ENCODE measurements at places on chromosomes 7 and 10. TPM values are rescaled to one million over a fixed set of nuclear protein-coding genes. Genes with fewer than 3 reads are reported as not detected.

GRCh38 chr7:17302575-17303142 lies 4.2 kb downstream of the AHR start:
- H3K27me3 ChIP-seq = no peaks in the 10 kb centered on the region
- H3K4me3 ChIP-seq = no peak overlapping the region
- H3K27ac ChIP-seq = no peak overlapping the region

GRCh38 chr10:119737823-119738222 lies 12.0 kb downstream of the INPP5F start:
- H3K4me1 ChIP-seq = no peaks in the 10 kb centered on the region
- no peak overlapping the region for H3K4me3 ChIP-seq
- H3K27ac ChIP-seq = peak overlapping the region; percentile 43
- H3K27me3 ChIP-seq = no peaks in the 10 kb centered on the region

DNA sequence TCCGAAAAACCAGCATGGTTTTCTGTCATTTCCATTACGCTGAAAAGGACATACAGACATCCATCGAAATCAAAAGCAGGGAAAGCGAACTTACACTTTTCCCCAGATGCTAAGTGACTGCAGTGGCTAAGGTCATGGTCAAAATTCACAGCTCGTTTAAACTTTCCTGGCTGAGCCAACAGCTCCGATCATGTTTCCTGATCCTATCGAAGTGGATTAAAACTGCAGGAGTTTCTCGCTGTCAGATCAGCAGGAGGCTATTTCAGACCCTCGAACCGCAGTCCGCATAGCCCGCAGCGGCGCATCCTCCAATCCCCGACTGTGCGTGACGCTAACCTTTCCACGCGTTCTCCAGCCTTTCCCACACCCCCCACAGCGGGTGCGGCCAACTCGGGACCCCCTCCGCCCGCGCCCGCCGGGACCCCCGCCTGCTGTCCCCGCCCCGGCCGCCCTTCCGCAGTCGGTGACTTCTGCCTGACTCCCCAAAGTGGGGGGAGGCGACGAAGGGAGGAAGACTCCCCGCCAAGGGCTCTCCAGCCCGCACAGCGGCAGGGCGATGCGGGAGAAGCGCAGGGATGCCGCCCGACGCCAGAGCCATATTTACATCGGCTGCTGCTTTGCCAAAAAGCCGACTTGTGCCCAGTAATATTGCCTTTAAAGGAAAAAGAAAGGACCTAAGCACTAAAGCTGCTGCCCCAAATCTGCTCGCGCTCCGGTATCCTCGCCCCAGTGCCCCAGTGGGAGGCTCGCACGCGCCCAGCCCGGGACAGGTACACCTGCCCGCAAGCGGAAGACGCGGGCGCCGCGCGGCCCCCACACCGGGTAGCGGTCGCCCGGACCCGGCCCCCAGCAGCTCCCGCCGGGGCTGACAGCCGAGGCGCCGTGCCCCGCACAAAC lies 1.2 kb downstream of the PIP4K2A start:
- H3K36me3 ChIP-seq = no peaks in the 10 kb centered on the region
- peak overlapping the region; percentile 79 for H3K4me3 ChIP-seq
- peak overlapping the region; percentile 94 for H3K27ac ChIP-seq
- no peaks in the 10 kb centered on the region for H3K27me3 ChIP-seq

DNA sequence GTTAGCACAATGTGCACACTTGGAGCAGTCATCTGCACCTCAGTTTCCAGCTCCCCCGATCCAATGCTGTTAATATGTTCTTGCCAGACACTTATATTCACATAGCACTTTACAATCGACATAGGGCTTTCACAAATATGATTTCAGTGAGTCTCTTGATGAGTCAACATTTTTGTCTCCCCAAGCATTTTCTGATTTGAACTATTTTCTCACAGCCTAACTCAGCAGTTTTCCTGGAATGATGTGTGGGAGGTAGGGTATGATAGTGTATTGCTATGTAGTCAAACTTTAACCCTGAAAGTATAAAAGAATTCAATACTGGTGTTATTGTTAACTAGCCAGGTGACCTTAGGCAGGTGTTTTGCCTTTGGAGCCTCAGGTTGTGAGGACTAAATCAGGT lies 82.5 kb upstream of the LRGUK start:
- H3K4me3 ChIP-seq = no peak overlapping the region
- no peak overlapping the region for H3K27ac ChIP-seq
- H3K27me3 ChIP-seq = no peaks in the 10 kb centered on the region
- no peaks in the 10 kb centered on the region for H3K4me1 ChIP-seq
- H3K36me3 ChIP-seq = no peaks in the 10 kb centered on the region

- DNase-seq = no peak
- H3K4me1 ChIP-seq = no peaks in the 10 kb centered on the region
- no peak overlapping the region for H3K27ac ChIP-seq
Measured at GRCh38 chr10:8174762-8175161, 120.3 kb downstream of the GATA3 start.

GRCh38 chr7:46390042-46390441 lies 469.0 kb upstream of the IGFBP3 start:
- no peak overlapping the region for H3K4me3 ChIP-seq
- no peak for DNase-seq
- H3K4me1 ChIP-seq = no peaks in the 10 kb centered on the region

- H3K36me3 ChIP-seq = no peaks in the 10 kb centered on the region
- no peaks in the 10 kb centered on the region for H3K27me3 ChIP-seq
- no peak for DNase-seq
- H3K4me1 ChIP-seq = no peaks in the 10 kb centered on the region
Measured at GRCh38 chr7:13007331-13007730, 319.9 kb downstream of the ARL4A start.

DNA sequence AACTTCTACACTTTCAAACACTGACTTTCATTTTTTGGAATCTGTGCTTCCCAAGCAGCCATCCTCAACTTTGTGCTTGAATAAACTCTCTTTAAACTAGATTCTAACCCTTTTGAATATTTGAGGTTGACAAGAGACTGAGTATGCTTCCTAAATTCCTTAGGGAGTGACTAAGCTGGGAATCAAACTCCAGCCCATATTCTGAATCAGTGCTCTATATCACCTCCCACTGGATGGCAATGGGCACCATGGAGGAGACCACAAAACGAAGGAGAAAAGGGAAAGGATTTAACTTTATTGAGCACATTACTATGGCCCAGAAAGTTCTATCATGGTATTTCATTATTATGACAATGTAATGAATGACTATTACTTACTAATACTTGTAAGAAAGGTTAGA lies 17.2 kb upstream of the SLC26A4 start:
- H3K36me3 ChIP-seq = no peaks in the 10 kb centered on the region
- no peak for DNase-seq
- no peak overlapping the region for H3K27ac ChIP-seq
- peaks cover 4% of the 10 kb centered on the region for H3K4me1 ChIP-seq
- no peak overlapping the region for H3K4me3 ChIP-seq

- H3K27ac ChIP-seq = no peak overlapping the region
- H3K27me3 ChIP-seq = no peaks in the 10 kb centered on the region
- H3K36me3 ChIP-seq = peaks cover 4% of the 10 kb centered on the region
- no peak for DNase-seq
- H3K4me3 ChIP-seq = no peak overlapping the region
- H3K4me1 ChIP-seq = no peaks in the 10 kb centered on the region
Measured at GRCh38 chr10:98138031-98138430, 3.6 kb downstream of the R3HCC1L start.

- no peak overlapping the region for H3K4me3 ChIP-seq
- no peak overlapping the region for H3K27ac ChIP-seq
- H3K4me1 ChIP-seq = no peaks in the 10 kb centered on the region
- no peak for DNase-seq
- no peaks in the 10 kb centered on the region for H3K27me3 ChIP-seq
- no peaks in the 10 kb centered on the region for H3K36me3 ChIP-seq
Measured at GRCh38 chr10:3689871-3690510, 95.0 kb downstream of the KLF6 start.

DNA sequence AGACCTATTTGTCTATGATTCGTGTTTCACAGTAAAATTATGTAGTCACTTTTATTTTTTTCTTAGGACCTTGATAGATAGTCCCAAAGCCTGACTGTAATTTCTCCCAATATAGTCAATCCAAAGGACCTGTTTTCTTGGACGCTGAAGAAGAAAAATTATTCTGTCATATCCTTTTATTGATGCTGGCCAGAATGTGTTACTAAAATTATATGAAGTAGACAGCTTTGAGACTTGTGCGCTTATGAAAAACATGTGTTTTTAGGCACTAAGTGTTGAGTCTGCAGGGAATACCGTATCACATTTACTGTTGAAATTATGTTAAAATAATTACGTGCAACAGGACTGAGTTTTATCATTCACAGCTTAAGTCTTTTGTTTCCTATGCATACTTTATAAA lies 17.9 kb downstream of the TES start:
- peaks cover 37% of the 10 kb centered on the region for H3K4me1 ChIP-seq
- no peak overlapping the region for H3K4me3 ChIP-seq
- H3K27ac ChIP-seq = no peak overlapping the region
- no peaks in the 10 kb centered on the region for H3K27me3 ChIP-seq
- DNase-seq = no peak

DNA sequence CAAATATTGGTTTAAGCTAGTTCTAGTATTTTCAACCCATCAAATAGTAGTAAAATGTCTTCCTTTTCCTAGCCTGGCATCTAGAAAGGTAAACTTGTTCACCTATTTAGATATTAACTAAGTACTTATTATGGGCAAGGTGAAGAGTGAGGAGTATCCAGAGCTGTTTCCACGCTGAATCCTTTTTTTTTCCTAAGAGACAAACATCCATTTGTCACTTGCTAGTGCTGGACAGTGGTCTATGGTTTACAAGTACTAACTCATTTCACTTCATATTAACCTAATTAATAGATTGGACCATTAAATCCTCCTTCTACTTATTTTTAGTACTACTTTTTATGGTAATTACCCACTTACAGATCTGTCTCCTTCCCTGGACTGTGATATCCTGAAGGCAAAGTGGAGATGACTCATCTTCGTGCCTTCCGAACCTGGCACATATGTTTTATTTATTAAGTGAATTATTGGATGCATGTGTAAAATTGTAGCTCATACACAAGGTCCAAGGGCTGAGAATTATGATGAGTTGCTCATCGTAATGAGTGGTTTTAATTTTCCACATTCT lies 159.6 kb upstream of the IGFBP3 start:
- H3K4me3 ChIP-seq = no peak overlapping the region
- DNase-seq = no peak
- H3K4me1 ChIP-seq = no peaks in the 10 kb centered on the region
- no peaks in the 10 kb centered on the region for H3K27me3 ChIP-seq
- H3K36me3 ChIP-seq = no peaks in the 10 kb centered on the region

GRCh38 chr10:124174673-124175645 lies 81.6 kb upstream of the CHST15 start:
- no peak overlapping the region for H3K4me3 ChIP-seq
- H3K27me3 ChIP-seq = no peaks in the 10 kb centered on the region
- no peak for DNase-seq
- H3K27ac ChIP-seq = no peak overlapping the region

DNA sequence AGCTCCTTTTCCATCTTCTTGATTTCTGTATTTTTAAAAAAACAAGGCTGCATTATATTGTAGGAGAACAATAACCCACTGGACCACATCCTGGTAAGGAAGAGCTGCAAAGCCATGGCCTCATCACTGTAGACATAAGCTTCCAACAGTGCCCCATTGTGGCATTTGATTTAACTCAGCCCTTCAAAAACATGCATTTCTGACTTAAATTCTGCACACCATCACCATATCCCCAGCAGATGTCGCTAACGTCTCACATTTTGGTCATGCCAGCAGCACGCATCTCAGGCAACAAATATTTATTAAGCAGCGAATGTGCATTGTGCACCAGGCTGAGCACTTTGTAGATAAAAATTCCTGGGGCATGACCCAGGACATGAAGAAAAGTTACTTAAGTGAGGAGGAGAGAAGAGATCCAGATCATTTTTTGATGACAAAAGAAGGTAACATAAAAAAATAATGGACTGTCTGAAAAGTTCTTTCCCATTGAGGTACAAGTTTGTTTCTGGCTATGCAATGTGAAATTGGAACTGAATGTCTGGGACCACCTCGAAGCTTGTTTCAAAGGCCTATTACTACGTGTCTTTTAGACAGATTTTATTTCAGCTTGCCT lies 164.6 kb upstream of the CDCA7L start:
- H3K27me3 ChIP-seq = no peaks in the 10 kb centered on the region
- H3K27ac ChIP-seq = no peak overlapping the region
- H3K4me1 ChIP-seq = no peaks in the 10 kb centered on the region
- no peaks in the 10 kb centered on the region for H3K36me3 ChIP-seq

DNA sequence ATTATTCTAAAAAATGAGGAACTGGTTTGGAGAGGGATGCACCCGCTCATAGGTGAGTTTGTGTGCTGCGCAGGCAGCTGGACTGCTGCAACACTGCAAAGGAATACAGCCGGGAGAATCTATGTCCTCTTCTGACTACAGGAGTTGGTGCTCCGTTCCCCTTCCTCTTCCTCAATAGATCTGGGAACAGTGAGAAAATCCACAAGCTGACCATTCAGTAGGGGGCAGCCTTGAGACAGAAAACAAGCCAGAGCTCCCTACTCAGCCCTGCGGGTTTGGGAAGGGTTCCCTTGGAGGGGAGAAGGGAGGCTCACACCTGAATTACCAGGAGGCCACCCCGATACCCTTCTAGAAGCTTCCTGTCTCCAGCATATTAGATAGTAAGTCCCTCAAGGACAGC lies 87.3 kb upstream of the FOXI2 start:
- no peaks in the 10 kb centered on the region for H3K36me3 ChIP-seq
- no peak overlapping the region for H3K27ac ChIP-seq
- no peaks in the 10 kb centered on the region for H3K4me1 ChIP-seq
- H3K4me3 ChIP-seq = no peak overlapping the region
- DNase-seq = no peak
- no peaks in the 10 kb centered on the region for H3K27me3 ChIP-seq

- H3K4me3 ChIP-seq = no peak overlapping the region
- H3K27ac ChIP-seq = peak overlapping the region; percentile 3
- DNase-seq = no peak
- no peaks in the 10 kb centered on the region for H3K27me3 ChIP-seq
- no peaks in the 10 kb centered on the region for H3K36me3 ChIP-seq
Measured at GRCh38 chr10:625751-626711, 63.4 kb downstream of the DIP2C start.

DNA sequence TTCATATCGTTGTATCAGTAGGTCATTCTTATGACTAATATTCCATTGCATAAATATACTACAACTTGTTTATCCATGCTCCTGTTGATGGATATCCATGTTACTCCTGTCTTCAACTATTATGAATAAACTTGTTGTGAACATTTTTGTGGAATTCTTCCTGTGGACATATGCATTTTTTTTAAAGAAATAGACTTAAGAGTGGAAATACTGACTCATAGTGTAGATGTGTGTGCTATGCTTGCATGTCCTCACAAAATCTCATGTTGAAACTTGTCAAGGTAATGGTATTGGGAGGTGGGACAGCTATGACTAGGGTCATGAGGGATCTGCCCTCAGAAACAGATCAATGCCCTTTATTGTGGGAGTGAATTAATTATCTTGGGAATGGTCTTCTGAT lies 240.5 kb upstream of the PRSS58 start:
- H3K4me3 ChIP-seq = no peak overlapping the region
- no peaks in the 10 kb centered on the region for H3K4me1 ChIP-seq
- no peaks in the 10 kb centered on the region for H3K36me3 ChIP-seq
- H3K27me3 ChIP-seq = no peaks in the 10 kb centered on the region
- no peak for DNase-seq

FAM13C gene
- 2.9 TPM for polyA plus RNA-seq

SLC18A3 gene
- not detected for polyA plus RNA-seq

FAM237B gene
- 0.02 TPM for polyA plus RNA-seq

ZNRF2 gene
- 5.9 TPM for polyA plus RNA-seq

TLL2 gene
- polyA plus RNA-seq = 0.07 TPM

POLR2J2 gene
- 1.3 TPM for polyA plus RNA-seq

PLXDC2 gene
- 11.8 TPM for polyA plus RNA-seq

EGFR gene
- 13.3 TPM for polyA plus RNA-seq

OGDHL gene
- polyA plus RNA-seq = 0.16 TPM

Data from lung (tissue), 17 donors.